ENCODE measurements at places on chromosomes 6 and 20. TPM values are rescaled to one million over a fixed set of nuclear protein-coding genes. Genes with fewer than 3 reads are reported as not detected.

CCN6 gene
- polyA plus RNA-seq, result not detected

GRCh38 chr20:53926428-53927028 is 143.9 kb downstream of the BCAS1 start:
- DNase-seq, result peak; percentile 68

GNRH2 gene
- polyA plus RNA-seq, result 0.12 TPM

GRCh38 chr20:9492067-9492466 is 22.3 kb upstream of the LAMP5 start:
- no peak for DNase-seq

GRCh38 chr6:150919938-150920337 is 54.4 kb downstream of the MTHFD1L start:
- DNase-seq, result no peak

DNA sequence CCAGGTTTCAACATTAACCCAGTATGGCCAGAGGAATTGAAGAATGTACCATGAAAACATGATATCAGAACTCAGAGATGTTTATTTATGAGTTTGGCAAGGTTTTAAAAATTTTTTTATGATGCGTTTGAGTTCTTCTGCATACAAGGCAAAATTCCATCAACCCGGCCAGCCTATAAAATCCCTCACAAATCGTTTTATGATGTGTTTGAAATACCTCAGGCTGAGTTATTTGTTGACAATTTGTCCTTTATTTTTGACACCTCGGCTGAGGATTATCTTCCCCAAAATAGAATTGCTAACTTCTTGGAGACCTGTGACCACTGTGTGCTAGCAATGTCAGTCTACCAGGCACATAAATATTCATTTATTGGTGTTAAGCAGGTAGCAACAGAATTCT is 91.9 kb upstream of the SLC24A3 start:
- DNase-seq, result no peak

- no peak for DNase-seq
Observed at GRCh38 chr20:10902174-10902573, 228.4 kb upstream of the JAG1 start.

- DNase-seq, result no peak
Observed at GRCh38 chr6:164628302-164628931, 681.0 kb downstream of the C6orf118 start.

DNA sequence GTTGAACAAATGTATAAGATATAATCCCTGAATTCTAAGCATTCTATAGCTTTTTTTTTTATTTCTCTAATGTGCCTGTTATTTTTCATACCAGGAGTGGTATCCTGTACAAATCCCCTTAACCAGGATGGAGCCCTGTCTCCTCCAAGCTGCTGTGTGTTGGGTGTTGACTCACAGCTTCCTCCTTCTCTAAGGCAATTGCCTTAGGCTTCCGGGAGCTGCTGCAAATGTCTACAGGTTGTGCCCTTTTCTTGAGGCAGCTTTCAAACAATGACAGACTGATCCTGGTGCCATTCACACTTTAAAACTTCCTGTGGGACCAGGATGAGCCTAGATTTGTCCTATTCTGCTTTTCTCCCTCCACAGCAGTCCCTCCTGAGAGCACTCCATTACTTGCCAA is 173.2 kb downstream of the BTBD3 start:
- DNase-seq, result no peak

DNA sequence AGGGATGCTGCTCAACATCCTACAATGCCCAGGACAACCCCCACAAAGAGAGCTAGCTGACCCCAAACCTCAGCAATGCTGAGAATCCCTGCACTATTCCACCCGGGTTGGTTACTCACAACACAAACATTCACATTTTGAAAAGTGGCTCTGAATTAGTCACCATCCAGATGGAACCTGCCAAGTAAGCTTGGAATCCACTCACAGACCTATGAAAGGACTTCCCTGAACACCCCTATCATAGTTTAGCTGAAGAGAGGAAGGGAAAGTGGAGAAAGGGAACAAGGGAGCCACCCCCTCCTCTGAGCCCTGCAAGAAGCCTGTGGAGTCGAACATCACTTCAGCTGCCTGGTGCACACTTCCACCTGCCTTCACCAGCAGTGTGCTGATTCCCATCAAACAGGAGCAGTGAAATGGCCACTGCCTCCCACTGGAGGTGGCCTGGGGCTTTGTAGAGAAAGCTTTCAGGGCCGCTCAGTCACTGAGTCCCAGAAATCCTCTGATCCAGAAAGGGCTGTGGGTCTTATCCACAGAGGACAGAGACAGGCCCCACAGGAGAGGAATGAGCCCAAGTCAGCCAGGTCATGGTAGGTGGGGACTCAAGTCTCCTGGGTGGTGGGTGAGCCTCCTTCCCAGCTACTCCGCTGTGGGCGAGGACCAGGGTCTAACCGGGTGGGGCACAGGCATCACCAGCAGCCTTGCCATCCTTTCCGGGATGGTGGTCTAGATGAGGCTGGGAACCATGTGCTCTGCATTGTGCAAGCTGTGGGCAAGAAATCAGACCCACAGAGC is 203.7 kb downstream of the SYNDIG1 start:
- DNase-seq, result peak; percentile 38

- no peak for DNase-seq
Observed at GRCh38 chr20:52830598-52830997, 141.6 kb upstream of the TSHZ2 start.

MATN4 gene
- polyA plus RNA-seq, result 0.08 TPM

FKBP1C gene
- 1.2 TPM for polyA plus RNA-seq

LY6G6D gene
- not detected for polyA plus RNA-seq

TGIF2 gene
- polyA plus RNA-seq, result 4.1 TPM

CST4 gene
- polyA plus RNA-seq, result not detected

COL11A2 gene
- 1.1 TPM for polyA plus RNA-seq

VWA7 gene
- 1.1 TPM for polyA plus RNA-seq

GRCh38 chr6:119521251-119521650 is 171.7 kb upstream of the MAN1A1 start:
- no peak for DNase-seq

- DNase-seq, result peak; percentile 69
Observed at GRCh38 chr20:46307139-46307998, 929 bp downstream of the CDH22 start.

Data from A549 (cell line).